Neural crest cell (in vitro differentiated cells): ENCODE measurements at places on chromosomes 11 and 22.

GRCh38 chr11:75873417-75874221, 58.6 kb downstream of the UVRAG start:
- no peak for DNase-seq

- DNase-seq: no peak
Observed at GRCh38 chr11:71173709-71174108, 78.7 kb downstream of the SHANK2 start.

DNA sequence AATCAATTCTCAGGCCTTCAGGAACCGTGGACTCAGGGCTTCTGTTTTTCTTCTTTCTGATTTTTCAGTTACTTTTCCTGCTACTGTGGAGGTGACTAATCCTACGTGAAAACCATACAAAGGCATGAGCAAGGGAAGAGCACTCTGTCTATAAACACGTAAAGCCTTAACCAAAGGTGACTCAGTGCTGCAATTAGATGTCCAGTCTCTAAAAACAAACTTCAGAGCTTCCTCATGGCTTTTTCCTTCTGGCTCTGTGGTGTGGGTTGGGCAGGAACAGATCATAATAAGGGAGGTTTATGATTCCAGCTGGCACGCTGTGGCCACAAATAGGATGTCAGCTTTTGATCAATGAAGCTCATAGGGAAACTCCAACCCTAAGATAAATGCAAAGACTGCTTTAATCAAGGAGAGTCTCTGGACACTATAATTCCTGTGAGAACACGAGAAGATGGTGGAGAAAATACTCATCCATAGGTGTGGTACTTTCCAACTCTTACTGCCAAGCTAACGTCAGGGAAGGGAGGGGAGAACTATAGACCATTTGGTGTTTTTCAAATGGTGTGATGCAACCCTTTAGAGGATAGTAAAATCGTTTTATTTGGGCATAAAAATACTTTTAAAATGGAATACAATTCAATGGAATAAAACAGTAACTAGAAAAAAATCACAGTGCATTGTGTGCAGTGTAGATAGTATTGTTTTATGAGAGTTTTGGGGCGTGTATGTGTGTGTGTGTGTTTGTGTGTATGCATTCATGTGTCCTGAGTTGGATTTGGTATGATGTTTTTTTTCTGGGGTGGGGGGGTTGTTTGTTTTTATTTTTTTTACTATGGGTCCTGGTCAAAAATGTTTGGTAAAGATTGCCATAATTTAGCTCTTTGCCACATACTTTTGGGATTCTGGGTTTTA, at the start of gene NXPE2:
Gene NXPE2, plus strand, starts transcription at position 403 of the 912 bp plus-strand sequence. Its CDS starts 49 bp downstream, at position 452.
- DNase-seq: no peak

GRCh38 chr11:102142333-102142732, 32.1 kb downstream of the YAP1 start:
- no peak for DNase-seq

- no peak for DNase-seq
Observed at GRCh38 chr11:121755906-121756305, 303.1 kb upstream of the SORL1-AS1 start.

DNA sequence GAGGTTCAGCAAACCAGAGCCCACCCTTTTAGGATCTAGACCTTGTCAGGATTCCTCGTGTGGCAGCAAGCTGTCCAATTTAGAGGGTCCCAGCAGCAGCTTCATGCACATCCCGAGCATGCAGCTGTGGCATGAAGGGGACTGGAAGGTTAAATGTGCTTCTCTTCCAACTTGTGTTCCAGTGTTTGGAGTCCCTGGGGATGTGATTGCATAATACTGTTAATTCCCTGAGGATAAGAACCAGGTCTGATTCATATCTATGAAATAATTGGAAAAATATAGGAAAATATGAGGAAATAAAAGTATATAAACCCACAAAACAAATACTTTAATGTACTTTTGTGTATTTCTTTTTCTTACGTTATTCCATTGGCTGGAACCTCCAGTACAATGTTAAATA, 130.5 kb downstream of the MORC2 start:
- DNase-seq: no peak

GRCh38 chr11:45889966-45890365, 4.5 kb downstream of the MAPK8IP1 start:
- no peak for DNase-seq

GRCh38 chr22:45428391-45429385, 15.2 kb downstream of the RIBC2 start:
- DNase-seq: no peak

DNA sequence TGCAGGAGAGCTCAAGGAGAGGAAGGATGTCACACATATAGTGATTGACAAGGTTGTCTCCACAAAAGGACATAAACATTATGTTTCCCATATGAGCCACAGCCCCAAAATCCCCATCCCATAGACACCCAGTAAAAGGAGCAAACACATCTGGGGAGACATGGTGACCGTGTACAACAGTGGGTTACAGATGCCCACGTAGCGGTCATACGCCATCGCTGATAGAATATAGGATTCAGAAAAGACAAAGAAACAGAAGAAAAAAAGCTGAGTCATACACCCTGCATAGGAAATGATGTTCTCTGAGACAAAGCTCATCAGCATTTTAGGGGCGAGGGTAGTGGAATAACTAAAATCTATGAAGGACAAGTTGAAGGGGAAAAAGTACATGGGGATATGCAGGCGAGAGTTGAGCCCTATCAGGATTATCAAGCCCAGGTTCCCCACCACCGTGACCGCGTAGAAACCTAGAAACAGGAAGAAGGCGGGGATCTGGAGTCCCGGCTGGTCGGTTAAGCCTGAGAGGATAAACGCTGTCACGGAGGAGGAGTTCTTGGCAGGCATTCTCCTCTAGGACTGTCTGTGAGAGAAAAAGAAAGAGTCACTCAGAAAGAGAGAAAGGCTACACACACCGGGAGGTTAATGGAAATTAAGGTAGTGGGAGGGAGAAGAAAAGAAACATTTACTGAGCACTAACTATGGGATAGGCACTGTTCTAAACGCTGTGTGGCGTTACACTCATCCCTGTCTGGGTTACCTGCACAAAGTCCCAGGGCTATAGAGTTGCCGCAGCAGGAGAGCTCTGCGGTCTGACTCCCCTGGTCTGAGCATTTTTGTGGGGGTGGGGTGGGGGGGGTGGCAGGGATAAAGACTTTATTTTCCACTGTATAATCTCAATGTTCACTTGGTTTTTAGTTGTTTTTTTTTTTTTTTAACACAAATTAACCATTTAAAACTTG, 36.1 kb upstream of the OR8B8 start:
- no peak for DNase-seq

GRCh38 chr11:99275521-99275920, 254.8 kb downstream of the CNTN5 start:
- no peak for DNase-seq

- DNase-seq: no peak
Observed at GRCh38 chr11:134046681-134047449, 22.0 kb upstream of the JAM3 start.

- DNase-seq: peak; percentile 49
Observed at GRCh38 chr11:122656073-122656630, 630 bp downstream of the UBASH3B start.

DNA sequence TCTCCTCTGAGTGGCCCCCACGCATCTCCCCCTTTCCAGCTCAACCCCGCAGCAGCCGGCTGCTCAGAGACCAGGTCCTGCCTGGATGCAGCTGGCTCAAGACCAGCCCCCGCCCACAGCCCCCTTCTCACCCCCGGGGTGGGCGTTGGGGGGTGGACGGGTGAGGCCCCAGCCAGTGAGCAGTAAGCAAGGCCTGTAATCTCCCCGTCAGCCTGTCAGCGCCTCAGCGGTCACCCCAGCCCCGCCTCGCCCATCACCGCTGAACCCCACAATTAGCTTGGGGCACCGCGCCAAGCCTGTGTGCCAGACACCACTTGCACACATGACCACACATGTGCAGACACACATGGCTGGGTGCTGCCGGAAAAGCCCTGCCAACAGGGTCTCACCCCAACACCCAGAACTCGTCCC, 5.9 kb downstream of the PLXNB2 start:
- no peak for DNase-seq

DNA sequence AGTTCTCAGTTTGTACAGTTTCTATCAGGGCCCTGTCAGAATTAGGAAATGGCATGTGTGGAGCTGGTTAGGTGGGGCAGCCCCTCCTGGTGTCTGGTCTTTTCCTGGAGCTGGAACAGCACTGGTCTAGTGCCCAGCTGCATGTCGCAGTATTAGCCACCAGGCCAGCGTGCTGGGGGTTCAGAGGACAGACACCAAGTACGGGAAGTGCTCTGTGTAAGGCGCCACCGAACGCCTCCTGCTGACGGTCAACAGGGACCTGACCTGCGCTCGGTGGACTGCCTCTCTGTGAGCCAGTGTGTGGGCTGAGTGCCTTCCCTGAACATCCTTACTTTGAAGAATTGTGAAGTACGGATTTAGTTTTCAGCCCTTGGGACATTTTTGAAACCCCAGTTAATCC, 33.9 kb downstream of the AP2A2 start:
- DNase-seq: no peak

DNA sequence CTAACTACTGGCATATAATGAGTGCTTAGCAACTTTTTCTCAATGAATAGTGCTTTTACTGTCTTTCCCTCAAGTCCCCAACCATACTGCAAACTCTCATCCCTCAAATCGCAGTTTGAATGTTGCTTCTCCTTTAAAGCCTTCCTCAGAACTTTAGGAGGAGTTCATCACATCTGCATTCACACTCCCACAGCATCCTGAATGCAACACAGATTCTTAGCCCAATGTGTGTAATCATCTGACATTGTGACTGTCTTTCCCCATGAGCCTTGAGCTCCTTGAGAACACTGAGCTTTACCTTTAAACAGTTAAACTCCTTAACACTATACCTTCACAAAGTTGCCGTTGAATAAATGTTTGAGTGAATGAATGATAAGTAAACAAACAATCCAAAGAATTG, 81.7 kb upstream of the FAM181B start:
- DNase-seq: no peak

DNA sequence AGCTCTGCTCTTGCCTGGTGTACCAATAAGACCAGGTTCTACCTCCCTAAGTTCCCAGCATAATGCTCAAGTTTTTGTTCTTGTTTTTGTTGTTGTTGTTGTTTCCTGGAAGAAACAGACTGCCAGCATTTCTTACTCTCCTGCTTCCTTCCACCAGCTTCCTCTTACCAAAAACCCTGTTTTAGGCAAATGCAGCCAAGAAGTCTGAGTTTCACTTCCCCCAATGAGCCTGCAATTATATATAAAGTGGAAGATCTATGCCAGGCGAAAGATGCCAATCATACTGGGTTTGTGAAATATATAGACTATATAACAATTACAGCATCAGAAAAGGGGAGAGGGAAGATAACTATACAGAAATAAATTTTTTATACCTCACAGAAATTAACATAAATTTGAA, 931.5 kb upstream of the FAT3 start:
- no peak for DNase-seq

- no peak for DNase-seq
Observed at GRCh38 chr22:39610766-39611165, 40.2 kb downstream of the CACNA1I start.

GRCh38 chr22:27113211-27113635, 455.8 kb downstream of the MIAT start:
- DNase-seq: peak; percentile 28

DNA sequence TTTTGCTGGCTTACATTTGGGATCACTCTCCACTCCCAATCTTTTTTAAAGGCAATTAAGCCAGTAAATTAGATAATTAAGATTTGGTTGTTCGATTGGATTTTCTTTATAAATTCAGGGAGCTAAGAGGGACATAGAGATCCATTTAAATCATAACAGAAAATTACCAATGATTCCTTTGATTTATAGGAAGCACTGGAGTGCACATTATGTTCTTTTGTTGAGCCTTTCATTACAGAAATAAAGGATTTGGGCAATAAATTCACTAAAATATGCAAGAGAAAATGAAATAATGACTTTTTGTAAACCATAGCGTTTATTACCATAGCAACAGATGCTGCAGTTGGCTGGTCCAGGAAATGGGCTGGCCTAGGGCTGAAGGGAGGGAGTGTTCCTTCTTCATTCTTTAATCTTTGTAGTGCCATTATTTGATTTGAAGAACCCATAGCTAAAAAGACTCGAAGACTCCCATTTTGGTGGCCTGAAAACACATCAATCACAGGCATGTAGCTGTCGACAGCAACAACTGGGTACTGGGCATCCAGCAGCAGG, 73.0 kb downstream of the C2CD3 start:
- no peak for DNase-seq

DNA sequence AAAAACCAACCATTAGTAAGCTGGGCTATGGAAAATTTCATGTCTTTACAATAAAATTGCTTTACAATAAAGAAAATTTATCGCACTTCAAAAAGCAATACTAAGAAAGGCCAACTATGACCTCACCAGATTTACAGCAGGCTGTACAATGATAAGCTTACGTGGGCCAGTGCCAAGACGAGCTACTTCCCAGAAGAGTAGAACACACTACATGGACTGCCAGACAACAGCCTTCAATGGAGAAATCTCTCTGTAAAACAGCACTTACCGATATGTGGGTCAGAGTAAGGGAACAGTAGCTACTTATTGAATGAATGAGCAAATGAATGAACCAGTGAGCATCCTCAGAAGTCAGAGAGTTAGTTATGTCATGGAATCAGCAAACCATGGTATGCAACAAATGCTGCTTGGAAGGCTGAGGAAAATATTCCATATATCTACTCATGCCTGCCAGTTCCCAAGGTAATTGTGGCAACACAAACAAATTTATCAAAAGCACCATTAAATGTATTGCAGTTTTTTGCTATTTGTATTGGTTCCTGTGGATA, 74.4 kb downstream of the SLC36A4 start:
- no peak for DNase-seq

DNA sequence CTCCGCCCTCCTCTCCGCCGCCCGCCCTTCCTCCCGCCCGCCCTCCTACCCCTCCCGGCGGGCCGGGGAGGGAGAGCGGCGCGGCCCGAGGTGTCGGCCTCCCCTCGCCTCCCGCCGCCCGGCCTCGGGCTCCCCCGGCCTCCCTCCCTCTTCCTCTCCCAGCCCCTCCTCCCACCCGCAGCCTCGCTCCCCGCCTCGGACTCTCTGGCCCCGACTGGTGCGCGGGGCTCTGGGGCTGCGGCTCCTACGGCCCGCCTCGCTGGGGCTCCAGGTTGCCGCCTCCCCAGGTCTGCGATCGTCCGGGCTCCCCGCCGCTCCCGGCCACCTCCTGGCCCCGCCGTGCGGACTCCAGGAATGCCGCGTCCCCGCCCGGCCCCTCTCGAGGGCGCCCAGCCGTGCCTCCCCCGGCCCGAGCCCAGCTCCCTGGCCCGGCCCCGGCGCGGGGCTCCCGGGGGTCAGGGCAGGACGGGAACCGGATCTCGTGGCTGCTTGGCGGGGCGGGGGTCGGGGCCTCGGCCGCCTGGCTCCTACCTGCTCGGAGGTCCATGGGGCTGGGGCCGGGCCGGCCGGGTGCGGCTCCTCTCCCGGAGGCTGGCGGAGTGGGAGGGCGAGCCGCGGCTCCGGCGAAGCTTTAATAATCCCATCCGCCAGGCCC, at the start of gene CLCF1:
Gene CLCF1, minus strand, starts transcription at position 606 of the 655 bp plus-strand sequence. Its CDS starts 59 bp downstream, at position 547.
- DNase-seq: peak; percentile 51
